ENCODE measurements at places on chromosomes 4 and X.

DNA sequence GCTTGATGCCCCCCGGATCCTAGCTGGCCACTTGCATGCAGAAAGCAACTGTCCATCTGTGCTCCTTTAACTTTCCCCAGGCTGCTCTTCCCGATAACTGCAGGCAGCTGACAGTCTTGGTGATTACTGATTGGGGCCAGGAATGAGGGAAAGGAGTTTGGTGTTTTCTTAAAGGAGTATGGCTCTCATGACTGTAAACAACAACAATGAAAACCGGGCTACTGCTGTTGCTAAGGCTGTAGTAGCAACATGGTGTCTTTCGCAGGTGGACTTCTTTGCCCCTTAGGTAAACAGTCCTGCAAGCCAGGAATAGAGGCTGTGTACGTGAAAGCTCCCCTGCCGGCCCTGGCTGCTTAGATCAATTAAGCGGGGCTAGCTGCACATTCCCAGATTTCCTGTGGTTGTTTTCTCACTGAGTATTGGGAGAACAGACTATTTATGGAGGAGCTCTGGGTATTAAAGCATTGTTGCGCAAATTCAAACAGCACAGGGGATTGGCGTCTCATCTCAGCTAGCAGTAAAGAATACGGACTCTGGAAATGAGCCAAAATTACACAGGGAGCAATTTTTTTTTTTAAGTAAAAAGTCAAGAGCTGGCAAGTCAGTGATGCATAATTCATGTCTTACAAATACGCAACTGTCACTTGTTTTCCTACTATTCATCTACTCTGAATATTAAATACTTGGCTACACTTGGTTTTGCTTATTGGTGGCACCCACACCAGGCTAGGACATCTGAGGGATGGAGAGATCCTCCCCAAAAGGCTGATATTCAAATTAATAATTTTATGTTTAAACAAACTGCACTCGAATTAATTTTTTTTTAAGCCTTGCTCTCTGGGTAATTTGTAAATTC, 61.6 kb upstream of the NAP1L5 start:
- DNase-seq, result no peak

- DNase-seq, result no peak
These were observed 51.3 kb downstream of the DTHD1 start for GRCh38 chr4:36332782-36333131.

DNA sequence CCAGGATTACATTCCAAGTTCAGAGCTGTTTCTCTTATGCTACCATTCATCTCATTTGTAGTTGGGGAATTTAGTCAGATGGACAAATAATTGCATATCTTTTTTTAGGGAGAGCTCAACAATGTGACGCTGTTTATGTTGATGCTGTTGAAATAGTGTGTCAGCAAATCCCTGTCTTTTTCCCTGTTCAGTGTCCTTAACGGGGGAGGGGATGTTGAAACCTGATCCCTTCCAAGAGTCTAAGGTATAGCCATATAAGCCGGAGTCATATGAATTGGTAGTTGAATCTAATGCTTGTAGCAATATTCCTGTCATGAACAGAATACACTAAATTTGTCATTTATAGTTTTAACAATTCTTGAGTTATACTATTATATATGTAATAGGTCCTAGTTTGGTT, 293.5 kb upstream of the FAT1 start:
- no peak for DNase-seq

GRCh38 chr4:184889666-184890335, 64.0 kb upstream of the ACSL1 start:
- DNase-seq, result no peak

- no peak for DNase-seq
These were observed 103.6 kb downstream of the PRKX start for GRCh38 chrX:3609810-3610209.

GRCh38 chr4:121421594-121421993, 40.8 kb upstream of the QRFPR start:
- no peak for DNase-seq

GRCh38 chrX:41300758-41301437, 33.1 kb upstream of the DDX3X start:
- DNase-seq, result no peak

- peak; percentile 84 for DNase-seq
These were observed 644.1 kb upstream of the TENM3 start for GRCh38 chr4:181599134-181599533.

DNA sequence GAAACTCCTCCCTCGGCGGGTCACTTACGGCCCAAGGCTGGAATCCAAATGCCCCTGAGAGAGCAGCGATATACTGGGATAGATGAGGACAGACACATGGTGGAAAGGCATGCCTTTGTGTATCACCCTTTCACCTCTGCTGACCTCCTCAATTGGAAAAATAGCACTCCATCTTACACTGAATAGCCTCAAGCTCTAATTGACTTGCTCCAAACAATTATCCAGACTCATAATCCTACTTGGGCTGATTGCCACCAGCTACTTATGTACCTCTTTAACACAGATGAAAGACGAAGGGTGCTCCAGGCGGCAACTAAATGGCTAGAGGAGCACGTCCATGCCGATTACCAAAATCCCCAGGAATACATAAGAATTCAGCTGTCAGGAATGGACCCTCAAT, 1142.2 kb downstream of the ARAP2 start:
- no peak for DNase-seq

GRCh38 chrX:2410279-2411020, 90.3 kb downstream of the DHRSX start:
- no peak for DNase-seq

DNA sequence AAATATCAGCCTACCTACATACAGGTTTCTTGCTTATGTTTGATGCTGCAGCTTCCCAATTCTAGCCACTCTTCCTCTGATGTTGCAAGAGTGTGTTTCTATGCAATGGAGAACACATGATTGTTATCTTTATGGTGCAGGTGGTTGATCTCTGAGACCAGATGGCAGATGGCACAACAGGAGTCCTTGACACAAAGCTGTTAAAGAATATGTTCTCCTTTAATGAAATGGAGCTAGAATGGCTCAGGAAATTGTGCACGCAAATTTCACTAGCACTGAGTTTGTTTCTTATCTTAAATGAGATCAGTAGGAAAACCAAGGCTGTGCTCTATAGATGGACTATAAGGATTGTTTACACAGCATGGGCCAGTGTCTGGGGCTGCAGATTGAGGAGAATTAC, 29.9 kb upstream of the TTC29 start:
- DNase-seq, result peak; percentile 44

DNA sequence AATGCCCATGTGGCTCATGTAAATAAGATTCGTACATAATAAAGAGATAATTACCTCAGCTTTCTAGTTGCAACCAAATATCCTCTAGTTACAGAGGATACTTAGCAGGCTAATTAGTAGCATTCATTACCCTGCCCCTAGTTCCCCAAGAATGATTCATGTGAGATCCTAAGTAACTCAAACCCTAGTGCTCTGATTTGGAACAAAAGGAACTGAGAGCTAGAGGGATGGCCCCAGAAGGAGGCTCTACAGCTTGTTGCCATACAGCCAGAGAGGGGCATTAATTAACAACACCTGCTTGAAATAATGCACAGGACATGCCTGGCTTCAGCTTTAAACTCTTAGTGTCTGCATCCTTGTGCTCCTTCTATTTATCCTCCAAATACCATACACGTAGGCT, 32.6 kb upstream of the CBR4 start:
- no peak for DNase-seq

DNA sequence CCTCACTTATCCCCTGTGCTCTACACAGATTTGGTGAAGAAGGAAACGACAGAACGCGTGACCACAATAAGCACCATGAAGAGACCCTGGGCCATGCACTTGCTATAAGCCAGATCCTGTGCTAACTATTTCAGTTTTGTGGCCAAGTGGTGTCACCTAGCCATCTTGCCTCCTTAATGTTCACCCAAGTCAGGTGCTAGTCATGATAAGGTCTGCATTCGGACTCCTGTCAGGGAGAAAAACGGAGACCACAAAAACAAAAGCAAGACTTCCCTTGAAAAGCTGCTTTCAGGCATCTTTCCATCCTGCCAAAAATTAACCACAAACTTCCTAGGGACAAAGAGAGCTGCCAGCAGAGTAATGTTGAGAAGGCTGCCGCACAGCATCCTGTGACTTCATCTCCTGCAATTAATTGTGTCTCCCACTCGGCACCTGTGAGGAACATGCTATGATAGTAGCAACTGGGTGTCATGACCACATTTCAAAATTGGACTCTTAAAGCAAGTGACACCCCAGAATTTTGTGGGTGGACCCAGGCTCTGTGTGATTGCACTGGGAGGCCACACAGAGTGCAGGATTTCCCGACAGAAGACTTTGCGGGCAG, 8.8 kb upstream of the IDS start:
- no peak for DNase-seq

DNA sequence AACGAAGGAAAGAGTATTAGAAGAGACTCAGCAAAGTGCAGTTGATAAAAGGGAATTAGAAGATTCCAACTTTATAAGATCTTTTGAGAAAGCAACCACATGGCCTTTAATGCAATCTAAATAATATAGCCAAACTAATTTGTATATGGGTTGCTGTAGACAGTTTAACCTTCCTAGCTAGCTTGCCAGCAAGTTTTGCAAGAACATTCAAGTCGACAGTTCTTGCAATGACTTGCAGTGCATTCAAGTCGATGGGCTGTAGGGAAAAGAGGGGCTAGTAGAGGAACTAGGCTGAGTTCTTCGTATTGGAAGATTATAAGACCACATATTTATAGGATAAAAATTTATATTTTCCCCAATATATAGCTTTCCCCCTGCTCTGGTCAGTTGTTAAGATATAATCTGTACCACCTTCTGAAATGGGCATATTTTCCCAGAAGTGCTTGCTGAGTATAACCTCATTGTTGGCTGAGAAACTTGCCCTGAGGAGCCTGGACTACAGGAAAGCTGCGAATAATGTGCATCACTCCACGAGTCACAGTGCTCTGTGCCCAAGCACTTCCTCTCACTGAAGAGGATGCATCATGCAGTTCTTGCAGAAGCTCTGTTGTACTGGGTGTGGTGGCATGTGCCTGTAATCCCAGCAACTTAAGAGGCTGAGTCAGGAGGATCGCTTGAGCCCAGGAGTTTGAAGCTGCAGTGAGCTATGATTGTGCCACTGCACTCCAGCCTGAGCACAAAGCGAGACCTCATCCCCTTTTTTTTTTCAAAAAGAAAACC, 56.7 kb downstream of the DOCK11 start:
- DNase-seq, result no peak

- no peak for DNase-seq
These were observed 14.2 kb downstream of the LRP2BP start for GRCh38 chr4:185381288-185382196.

- no peak for DNase-seq
These were observed 12.2 kb downstream of the MTTP start for GRCh38 chr4:99586797-99587196.

DNA sequence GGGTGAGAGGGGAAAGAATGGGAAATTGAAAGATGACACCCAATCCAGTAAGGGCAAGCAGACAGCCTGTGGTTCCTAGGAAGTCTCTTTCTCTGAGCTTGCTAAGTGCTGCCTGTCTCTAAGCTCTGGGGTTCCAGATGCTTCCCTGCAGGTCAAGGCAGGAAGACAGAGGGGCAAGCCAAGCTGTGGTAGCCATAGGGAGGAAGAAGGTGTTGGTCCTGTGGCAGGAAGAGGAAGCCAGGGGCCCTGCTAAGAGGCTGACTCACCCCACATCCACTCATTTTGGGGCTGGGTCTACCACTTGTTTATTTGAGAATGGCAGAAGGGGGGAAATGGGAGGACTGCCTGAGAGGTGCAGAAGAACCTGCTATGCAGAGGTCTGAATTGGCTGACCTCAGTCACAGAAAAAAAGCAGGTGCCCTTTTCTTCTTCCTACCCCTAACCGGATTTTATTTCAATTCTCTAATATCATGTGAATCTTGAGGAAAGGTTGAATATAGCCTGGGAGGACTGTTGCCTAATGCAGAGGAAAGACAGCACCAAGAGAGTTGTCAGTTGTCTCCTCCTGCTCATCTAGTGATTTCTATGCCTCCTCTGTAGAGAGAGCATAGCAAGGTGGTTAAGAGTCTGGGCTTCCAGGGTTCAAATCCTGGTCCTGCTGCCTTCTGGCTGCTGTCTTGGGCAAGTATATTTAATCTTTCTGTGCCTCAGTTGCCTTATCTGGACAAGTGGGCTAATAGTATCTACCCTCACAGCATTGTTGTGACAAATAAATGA, 27.4 kb downstream of the HOPX start:
- DNase-seq, result no peak

- DNase-seq, result no peak
These were observed 53.9 kb upstream of the TENM3 start for GRCh38 chr4:182189103-182189878.

DNA sequence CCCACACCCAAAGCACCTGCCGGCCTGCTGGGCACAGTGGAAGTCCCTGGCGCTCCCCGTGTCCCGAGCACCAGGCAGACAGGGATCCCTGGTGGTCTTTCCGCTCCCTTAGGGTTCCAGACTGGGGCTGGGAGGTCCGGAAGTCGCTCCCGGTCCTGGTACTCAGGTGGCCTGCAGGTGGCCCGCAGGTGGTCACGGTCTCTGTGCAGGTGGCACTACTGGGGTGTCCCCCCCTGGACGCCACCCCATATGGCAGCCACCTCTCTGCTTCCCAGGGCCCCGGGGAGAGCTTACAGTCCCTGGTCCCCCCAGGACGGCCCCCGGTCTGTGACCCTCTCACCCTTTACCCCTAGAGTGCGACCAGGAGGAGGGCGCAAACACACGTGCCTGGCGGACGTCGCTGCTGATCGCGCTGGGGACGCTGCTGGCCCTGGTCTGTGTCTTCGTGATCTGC, 13.6 kb downstream of the SLC25A6 start:
- no peak for DNase-seq

DNA sequence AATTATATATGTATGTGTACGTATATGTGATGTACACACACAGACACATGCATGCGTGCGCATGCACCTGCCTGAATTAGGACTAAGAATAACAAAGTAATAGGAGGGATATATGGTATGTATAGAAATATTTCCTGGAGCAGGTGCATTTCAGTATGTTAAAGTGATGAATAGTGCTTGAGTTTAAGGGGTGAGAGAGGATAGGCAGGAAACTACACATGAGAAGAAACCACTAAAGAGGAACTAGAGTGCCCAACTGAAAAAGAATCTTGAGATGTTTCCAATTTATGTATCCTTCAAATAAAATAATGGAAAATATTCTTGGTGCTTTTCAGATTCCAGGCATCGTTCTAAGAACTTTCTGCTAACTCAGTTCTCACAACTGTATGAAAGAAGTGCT, 52.6 kb upstream of the UNC5C start:
- DNase-seq, result no peak

DNA sequence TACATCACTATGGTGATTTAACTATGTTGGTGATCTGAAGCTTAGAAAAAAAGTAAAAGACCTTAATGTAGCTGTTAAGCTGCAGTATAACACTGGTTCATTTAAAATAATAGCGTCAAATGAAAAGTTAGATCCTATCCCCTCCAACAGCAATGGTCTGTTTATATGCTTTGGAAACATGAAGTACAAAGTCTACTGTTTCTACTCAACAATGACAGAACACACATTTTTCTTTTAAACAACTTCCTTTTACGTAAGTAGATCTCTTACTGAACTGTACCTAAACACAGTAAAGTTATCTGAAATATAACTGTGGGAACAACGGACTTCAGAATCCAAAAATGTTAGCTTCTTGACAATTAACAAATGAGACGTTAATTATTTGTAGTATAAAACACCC, 35.3 kb downstream of the BOD1L1 start:
- no peak for DNase-seq

GRCh38 chrX:3514996-3515395, 168.5 kb upstream of the MXRA5 start:
- no peak for DNase-seq

GRCh38 chr4:13176741-13177142, 307.4 kb downstream of the RAB28 start:
- no peak for DNase-seq

Data from NCI-H1930 (cell line).